ENCODE measurements at places on chromosomes 5 and 9.
A peak's percentile ranks its signal among the peaks of the same experiment; 100 is the strongest.

- peak; percentile 11 for DNase-seq
Measured at GRCh38 chr9:136394312-136395019, 5.5 kb downstream of the SNAPC4 start.

DNA sequence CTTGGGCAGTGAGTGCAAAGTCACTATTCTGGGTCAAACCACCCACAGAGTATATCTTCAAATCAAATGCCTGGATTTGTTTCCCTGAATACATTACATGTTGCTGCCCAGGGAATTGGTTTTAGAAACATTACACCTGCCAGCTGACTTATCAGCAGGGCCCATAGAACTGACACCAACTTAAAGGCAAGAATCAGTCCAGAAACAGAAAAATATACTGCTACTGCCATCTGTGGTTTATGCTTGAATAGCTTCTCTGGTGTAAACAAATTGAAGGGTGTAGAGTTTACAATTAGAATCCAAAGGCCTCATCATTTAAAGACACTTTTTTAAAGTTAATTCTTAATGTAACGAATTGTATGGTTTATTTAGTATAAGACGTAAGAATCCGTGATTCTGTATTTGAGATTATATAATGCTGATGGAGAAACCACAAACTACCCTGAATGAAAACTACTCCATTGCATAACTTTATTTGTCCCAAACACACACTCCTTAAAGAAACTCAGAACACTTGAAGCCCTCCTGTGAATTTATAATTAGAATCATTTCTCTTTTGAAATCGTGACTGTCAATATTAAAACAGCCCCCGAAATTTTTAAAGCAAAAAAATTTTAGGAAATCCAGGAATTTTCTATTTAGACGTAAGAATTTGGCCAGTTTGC lies 6.2 kb downstream of the NR6A1 start:
- peak; percentile 37 for DNase-seq

GRCh38 chr5:122333564-122333963 lies 21.5 kb downstream of the SNCAIP start:
- no peak for DNase-seq

- DNase-seq, result no peak
Measured at GRCh38 chr5:135576075-135576599, 2.7 kb downstream of the CXCL14 start.

DNA sequence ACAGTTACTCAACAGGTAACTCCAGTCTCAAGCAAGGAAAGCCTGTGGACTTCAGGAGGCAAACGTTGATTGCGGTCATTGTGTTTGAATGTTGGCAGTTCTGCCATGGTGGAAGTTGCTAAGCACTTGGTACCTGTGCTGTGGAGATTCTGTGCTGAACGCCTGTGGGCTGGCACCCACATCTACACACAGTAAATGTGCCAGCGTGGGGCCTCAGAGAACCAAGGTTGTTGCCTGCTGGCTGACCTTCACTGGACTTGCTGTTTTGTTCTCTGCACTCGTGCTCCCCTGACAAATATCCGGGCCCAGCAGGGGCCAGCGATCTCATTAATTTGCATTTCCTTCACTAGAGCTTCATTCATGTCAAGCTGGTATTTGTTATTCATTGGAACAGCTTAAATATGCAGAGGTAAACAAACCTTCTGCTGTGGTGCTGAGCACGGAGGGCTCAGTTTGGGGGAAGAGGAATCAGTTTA lies 141.8 kb downstream of the PRKACG start:
- DNase-seq, result no peak

GRCh38 chr5:989961-990530 lies 18.6 kb upstream of the NKD2 start:
- peak; percentile 30 for DNase-seq

DNA sequence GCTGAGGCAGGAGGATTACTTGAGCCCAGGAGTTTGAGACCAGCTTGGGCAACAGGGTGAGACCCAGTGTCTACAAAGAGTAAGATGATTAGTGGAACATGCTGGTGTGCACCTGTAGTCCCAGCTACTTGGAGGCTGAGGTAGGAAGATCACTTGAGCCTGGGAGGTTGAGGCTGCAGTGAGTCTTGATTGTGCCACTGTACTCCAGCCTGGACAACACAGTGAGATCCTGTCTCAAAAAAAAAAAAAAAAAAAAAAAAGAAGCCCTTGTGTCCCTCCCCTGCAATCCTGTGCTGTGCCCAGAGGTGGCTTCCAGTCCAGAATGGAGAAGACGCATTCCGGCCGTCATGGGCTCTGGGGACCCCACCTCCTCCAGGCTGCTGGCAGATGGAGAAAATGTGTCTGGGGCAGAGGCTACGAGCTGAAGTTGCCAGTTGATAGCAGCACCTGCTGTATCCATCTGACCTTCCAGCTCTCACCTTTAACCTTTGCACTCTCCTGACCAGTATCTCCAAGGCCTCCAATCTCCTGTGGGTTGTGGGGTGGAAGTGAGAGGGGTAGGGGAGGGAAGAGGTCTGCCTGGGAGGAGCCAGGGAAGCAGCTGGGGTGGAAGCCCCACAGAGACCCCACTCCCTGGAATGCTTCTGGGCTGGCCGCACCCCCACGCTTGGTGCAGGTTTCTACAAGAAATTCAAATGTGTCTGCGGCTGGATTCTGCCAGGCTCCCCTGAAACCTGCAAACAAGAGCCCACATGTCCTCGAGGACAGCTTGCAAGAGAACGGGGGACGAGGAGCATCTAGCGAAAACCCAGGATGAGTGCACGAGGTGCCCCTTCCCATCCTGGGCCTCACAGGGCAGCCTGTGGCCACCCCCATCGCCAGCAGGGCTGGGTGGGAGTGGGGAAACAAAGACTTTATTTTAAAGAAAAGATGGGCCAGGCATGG lies 148.3 kb upstream of the IER5L start:
- DNase-seq, result no peak

DNA sequence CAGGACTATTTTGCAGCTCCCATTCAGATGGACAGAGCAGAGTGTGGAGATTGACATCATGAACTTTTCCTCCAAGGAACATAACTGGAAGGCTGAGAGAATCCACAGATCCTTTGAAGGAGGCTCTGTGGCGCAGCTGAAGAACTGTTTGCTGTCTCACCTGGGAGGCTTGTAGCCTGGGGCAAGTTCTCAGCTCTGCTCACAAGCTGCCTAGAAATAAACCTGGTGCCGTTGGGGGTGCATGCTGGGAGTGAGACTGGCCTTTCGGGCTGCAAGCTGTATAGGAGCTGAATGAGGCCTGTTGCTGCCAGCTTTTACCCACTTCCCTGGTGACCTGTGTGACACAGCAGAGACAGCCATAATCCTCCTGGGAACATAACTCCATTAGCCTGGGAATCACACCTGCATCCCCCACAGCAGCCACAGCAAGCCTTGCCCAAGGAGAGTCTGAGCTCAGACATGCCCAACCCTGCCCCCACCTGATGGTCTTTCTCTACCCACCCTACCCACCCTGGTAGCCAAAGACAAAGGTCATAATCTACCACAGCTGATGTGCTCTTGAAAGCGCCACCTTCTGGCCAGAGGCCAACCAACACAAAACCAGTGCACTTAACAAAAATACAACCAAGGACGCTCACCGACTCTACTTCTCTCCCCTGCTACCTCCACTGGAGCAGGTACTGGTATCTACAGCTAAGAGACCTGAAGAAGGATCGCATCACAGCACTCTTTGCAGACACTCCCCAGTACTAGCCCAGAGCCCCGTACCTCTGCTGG lies 205.1 kb upstream of the MRPS30 start:
- peak; percentile 12 for DNase-seq

DNA sequence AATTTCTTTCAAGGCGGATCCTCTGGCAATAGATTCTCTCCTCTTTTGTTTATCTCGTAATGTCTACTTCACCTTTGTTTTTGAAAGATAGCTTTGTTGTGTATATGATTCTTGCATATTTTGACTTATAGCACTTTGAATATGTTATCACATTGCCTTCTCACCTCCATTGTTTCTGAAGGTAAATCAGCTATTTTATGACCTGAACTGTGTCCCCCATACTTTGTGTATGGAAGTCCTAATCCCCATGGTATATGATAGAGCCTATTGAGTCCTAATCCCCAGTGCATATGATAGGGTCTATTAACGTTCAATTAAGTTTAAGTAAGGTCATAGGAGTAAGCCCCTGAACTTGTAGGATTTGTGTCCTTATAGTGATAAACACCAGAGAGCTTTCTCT lies 910.2 kb upstream of the NUDT12 start:
- no peak for DNase-seq

DNA sequence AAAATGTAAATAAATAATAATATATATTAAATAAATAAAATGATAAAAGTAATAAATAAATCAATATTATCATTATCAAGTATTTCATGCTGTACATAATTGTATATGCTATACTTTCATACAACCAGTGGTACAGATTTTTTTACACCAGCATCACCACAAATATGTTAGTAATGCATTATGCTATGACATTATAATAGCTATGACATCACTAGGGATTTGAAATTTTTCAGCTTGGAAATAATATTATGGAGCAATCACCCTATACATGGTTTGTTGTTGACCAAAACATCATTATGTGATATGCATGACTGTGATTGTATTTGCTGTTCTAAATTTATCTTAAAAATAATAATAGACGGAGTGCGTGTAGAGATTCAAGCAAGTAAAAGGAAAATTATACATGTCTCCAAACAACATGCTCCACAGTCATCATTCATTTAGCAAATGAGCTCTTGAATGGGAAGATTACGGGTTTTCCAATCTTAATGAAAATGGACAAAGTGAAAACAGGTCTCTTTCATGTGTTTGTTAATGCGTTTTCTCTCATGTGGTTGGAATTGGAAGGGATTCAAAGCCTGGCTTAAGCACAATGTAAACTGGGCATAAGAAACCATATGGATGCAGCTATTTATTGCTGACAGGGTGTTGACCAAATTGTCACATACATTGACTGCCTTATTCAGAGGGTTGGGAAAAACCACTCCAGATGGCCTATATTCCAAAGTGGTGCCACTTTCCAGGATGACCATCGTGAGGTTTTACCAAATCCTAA lies 643.0 kb upstream of the RGMB start:
- peak; percentile 55 for DNase-seq
